ENCODE measurements at places on chromosomes 5 and 9. TPM values are rescaled to one million over a fixed set of nuclear protein-coding genes. Genes with fewer than 3 reads are reported as not detected.

DNA sequence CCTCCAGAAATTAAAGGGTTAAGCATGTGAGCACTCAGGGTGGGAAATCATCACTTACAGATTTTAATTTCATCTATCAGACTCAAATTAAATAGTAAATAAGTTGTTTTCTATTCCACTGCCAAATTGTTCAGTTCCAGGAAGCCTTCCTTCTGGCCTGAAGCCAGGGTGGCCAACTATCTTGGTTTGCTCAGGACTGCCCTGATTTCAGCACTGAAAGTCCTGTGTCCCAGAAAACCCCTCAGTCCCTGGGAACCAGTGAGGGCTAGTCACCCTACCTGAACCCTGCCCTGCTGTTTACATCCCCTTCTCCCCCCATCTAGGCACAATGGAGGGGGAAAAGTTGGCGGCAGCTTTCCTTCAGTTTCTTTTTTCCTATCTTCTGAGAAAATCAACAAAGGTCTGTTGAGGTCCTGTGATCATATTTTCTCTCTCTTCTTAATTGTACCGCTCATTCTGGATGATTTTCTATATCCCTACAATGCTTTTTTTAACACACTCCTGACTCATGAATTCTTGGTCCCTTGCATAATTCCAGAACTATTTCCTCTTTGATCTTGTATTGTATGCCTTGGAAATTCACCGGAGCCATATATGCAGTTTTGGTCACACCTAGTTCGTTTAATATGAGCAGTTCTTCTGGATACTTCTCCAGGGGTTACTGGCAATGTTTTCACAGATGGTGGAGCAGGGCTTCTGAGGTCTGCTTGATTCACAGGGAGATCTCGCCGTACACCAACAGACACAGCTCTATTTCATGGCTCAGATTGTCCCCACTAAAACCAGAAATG is 103.8 kb downstream of the MAP1B start:
- no peak overlapping the region for H3K27ac ChIP-seq
- H3K27me3 ChIP-seq = no peaks in the 10 kb centered on the region
- H3K4me3 ChIP-seq = no peak overlapping the region
- peaks cover 5% of the 10 kb centered on the region for H3K36me3 ChIP-seq
- DNase-seq = no peak
- peaks cover 18% of the 10 kb centered on the region for H3K4me1 ChIP-seq

GRCh38 chr5:141084487-141084989 is 9.9 kb upstream of the PCDHB2 start:
- peak; percentile 67 for DNase-seq
- no peak overlapping the region for H3K27ac ChIP-seq
- peak overlapping the region; percentile 78 for H3K4me3 ChIP-seq
- peaks cover 2% of the 10 kb centered on the region for H3K27me3 ChIP-seq
- H3K4me1 ChIP-seq = peaks cover 6% of the 10 kb centered on the region

DNA sequence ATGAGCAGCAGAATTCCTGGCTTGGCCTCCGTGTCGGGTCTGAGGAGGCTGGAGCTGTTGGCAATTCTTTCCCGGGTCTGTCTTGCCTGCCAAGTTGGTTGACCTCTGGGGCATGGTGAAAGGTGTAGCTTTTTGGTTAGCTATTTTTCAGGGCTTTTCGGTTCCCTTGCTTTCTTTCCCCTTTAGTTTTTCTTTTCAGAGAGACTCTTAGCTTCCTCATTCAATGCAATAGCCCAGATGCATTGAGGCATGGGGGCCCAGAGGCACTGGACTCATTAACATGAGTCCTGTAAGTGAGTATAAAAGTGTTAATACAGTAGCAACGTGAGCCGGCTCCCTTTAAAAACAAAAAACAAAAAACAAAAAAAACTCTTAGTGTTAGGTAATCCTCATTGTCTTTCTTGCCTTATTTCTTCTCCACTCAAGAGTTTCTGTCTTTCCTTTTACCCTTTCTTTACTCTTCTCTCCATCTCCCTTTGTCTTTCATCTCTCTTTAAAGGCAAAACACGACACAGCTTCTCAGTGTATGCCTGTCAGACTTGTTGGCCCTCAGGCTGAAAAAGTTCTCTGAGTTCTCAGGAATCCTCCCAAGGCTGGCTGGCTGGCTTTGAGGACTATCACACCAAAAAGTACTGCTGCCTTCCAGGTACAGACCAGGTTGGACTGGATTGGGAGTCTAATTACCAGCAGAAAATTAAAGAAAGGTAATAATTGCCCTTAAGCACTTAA is 289.9 kb upstream of the TUT7 start:
- no peaks in the 10 kb centered on the region for H3K4me1 ChIP-seq
- DNase-seq = no peak
- H3K4me3 ChIP-seq = no peak overlapping the region
- H3K27ac ChIP-seq = no peak overlapping the region
- H3K36me3 ChIP-seq = no peaks in the 10 kb centered on the region
- H3K27me3 ChIP-seq = peaks cover 2% of the 10 kb centered on the region

DNA sequence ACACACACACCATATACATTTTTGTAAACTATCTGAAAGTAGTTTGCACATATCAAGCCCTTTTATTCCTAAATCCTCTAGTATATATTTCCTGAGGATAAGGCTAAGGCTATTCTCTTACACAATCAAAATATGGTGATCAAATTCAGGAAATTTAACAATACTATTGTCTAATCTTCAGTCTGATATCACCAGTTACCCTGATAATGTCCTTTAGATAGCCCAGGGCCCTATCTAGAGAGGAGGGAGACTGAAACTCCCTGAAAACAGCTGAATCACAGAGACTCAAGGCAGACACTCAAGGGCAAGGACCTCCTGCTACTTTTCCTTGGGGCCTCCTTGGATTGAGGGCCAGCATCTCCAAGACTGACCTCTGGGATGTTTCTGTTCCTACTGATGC is 30.4 kb downstream of the PTTG1 start:
- H3K4me1 ChIP-seq = peaks cover 14% of the 10 kb centered on the region
- no peak for DNase-seq
- H3K27ac ChIP-seq = no peak overlapping the region
- H3K4me3 ChIP-seq = no peak overlapping the region

DNA sequence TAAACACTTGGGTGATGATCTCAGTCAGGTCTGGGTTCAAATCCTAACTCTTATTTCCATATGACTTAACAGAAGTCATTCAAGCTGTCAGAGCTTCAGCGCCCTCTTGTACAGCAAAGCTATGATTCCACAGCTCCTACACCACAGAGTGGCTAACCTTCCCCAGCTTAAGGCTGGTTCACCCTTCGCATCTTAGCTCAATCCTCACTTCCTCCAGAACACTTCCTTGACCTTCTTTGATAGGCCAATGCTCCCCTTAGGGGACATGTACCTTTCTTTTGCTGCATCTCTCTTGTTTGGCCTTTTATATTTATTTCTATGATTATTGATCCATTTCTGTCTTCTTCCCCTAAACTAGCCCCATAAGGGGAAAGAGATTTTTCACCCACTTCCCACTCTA is 57.0 kb downstream of the RASEF start:
- DNase-seq = no peak
- H3K36me3 ChIP-seq = no peaks in the 10 kb centered on the region
- H3K27me3 ChIP-seq = no peaks in the 10 kb centered on the region

GHR gene
- total RNA-seq = not detected

DNA sequence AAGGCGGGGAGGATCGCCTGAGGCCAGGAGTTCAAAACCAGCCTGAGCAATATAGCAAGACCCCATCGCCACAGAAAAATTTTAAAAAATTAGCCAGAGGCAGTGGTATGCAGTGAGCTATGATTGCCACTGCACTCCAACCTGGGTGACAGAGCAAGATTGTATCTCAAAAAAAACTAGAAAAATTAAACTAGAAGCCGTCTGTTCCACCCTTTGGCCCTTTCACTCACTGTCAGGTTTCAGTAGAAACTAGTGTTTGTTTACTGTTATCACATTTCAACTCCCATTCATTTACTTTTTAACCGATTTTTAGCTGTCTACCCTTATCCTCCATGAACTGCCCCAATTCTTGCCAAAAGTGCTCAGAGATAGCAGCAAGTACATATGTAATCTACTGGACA is 8.3 kb downstream of the UGCG start:
- no peak overlapping the region for H3K27ac ChIP-seq
- peaks cover 53% of the 10 kb centered on the region for H3K4me1 ChIP-seq
- no peak for DNase-seq
- no peak overlapping the region for H3K4me3 ChIP-seq
- H3K27me3 ChIP-seq = no peaks in the 10 kb centered on the region
- H3K36me3 ChIP-seq = peaks cover 3% of the 10 kb centered on the region

PCDH1 gene
- not detected for total RNA-seq

- H3K4me3 ChIP-seq = no peak overlapping the region
- H3K36me3 ChIP-seq = no peaks in the 10 kb centered on the region
- no peak for DNase-seq
- no peaks in the 10 kb centered on the region for H3K4me1 ChIP-seq
- no peaks in the 10 kb centered on the region for H3K27me3 ChIP-seq
- H3K27ac ChIP-seq = no peak overlapping the region
Observed at GRCh38 chr5:145752947-145753346, 82.2 kb downstream of the PRELID2 start.

- H3K4me1 ChIP-seq = peaks cover 53% of the 10 kb centered on the region
- no peak for DNase-seq
- peaks cover 68% of the 10 kb centered on the region for H3K36me3 ChIP-seq
- no peaks in the 10 kb centered on the region for H3K27me3 ChIP-seq
- H3K27ac ChIP-seq = no peak overlapping the region
Observed at GRCh38 chr9:133362359-133363044, 6.2 kb downstream of the SURF2 start.

WNK2 gene
- 1.6 TPM for total RNA-seq

DNA sequence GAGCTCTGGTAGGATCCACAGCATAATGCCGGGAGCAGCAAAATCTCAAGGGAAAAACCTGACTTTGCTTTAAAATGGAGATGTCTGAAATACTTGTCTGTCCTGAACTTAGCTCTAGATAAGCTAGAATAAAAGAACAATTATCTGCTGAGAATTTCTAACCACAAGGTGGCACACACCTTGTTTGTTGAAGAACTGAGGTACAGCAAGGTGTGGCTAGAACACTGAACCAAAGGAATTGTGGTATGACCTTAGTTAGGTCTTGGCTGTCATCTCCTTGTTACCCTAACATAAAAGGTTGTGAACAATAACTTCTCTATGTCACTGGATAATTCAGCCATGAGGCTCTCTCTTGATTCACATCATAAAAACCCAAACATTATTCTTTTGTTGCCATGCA is 72.3 kb upstream of the ANXA1 start:
- no peak overlapping the region for H3K27ac ChIP-seq
- no peak overlapping the region for H3K4me3 ChIP-seq
- DNase-seq = no peak
- H3K4me1 ChIP-seq = no peaks in the 10 kb centered on the region
- H3K36me3 ChIP-seq = no peaks in the 10 kb centered on the region

DNA sequence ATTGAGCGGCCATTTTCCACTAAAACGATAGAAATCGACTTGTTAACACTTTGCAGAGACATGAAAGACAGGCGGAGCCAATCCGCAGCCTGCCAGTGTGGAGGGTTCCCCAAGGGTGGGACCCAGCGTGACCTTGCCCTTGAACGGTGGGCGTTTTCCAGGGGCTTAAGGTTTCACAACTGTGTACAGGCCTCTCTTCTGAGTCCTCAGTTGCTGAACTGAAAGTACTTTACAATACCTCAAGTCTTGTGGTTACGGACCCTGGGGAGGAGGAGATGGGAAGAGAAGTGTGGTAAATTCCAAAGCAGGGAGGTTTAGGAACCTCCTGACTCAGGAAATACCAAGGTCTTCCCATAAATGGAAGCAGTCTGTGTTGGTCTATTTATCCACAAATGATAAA is 68.2 kb upstream of the CKMT2 start:
- H3K36me3 ChIP-seq = peaks cover 2% of the 10 kb centered on the region
- H3K27me3 ChIP-seq = no peaks in the 10 kb centered on the region
- DNase-seq = no peak
- peaks cover 18% of the 10 kb centered on the region for H3K4me1 ChIP-seq
- no peak overlapping the region for H3K27ac ChIP-seq

DNA sequence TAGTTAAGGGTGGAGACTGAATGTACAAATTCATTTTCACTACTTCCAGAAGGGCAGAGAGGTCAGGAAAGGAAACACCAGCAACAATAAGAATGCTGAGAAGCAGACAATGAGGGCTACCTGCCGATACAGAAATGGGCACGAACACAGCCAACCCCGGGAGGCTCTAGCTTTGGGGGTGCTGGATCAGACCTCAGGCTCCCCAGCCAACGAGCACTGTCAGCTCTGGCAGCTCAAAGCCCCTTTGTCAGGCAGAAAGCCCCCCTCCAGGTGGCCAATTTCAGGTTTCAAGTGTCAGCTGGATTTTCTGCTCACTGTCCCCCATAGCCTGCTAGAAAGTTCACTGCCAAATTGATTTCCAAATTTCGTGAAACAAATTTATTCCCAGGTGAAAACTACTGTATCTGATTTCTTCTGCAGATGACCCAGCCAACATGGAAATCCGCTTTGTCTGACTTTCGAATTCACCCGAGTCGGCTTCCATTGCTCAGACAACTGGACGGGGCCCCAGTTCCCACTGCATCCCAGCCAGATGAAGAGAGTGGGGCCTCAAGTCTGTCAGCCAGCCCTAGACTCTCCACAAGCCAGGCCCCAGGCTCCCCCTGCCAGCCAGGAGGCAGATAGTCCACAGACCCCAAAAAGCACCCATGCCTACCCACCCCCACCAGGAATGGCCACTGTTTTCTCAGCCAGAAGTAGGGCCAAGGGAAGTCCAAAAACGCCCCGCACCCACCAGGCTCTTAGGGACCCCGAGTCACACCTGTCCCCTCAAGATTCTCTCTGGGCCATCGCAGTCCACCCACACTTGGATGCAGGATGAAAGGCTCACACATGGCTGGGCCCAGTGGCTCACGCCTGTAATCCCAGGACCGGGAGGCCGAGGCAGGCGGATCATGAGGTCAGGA is 96.5 kb upstream of the PHYKPL start:
- peaks cover 1% of the 10 kb centered on the region for H3K27me3 ChIP-seq
- H3K36me3 ChIP-seq = no peaks in the 10 kb centered on the region
- H3K4me1 ChIP-seq = peaks cover 4% of the 10 kb centered on the region
- H3K27ac ChIP-seq = no peak overlapping the region
- no peak overlapping the region for H3K4me3 ChIP-seq

GRCh38 chr9:33446240-33446945 is 1.0 kb downstream of the AQP3 start:
- peak overlapping the region; percentile 89 for H3K4me3 ChIP-seq
- H3K27me3 ChIP-seq = no peaks in the 10 kb centered on the region
- peaks cover 1% of the 10 kb centered on the region for H3K36me3 ChIP-seq

DNA sequence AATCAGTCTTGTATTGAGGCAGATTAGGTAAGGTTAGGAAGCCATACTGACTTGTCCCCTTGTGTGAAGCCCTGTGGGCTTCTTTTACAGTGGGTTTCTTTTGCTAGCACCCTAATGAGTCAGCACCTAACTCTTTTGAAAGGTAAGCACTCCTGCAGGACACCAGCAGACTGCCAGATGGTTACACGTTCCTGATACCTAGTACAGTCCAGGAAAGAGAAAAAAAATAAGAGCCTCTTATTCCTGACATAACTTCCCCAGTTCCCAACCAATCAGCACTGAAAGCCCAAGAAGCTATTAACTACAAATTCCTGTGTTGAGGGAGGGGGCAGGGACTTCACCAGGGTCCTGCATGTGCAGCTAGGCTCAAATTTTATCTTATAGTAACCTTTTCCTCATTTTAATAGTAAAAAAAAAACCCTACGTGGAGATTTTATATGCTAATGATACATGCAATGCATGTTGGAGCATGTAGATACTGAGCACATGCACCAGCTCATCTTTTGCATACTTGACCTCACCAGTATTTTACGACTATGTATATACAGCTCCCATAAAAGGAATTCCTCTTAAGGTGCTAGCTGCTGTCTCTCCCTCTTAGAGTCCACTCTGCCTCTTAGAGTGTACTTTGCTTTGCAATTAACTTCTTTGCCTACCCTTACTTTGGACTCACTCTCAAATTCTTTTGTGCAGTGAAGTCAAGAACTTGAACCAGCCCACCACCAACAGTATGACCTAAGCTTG is 84.7 kb upstream of the RORB start:
- no peak for DNase-seq
- H3K27me3 ChIP-seq = no peaks in the 10 kb centered on the region
- no peaks in the 10 kb centered on the region for H3K36me3 ChIP-seq
- peaks cover 2% of the 10 kb centered on the region for H3K4me1 ChIP-seq
- H3K27ac ChIP-seq = no peak overlapping the region

ABCA1 gene
- 6.1 TPM for total RNA-seq

All from activated CD4-positive, alpha-beta memory T cell treated with anti-CD3 and anti-CD28 coated beads for 36 hours (primary cell).